ENCODE measurements at places on chromosomes 7 and 10. TPM values are rescaled to one million over a fixed set of nuclear protein-coding genes. Genes with fewer than 3 reads are reported as not detected.

The KLF14 gene
- polyA plus RNA-seq: not detected

DNA sequence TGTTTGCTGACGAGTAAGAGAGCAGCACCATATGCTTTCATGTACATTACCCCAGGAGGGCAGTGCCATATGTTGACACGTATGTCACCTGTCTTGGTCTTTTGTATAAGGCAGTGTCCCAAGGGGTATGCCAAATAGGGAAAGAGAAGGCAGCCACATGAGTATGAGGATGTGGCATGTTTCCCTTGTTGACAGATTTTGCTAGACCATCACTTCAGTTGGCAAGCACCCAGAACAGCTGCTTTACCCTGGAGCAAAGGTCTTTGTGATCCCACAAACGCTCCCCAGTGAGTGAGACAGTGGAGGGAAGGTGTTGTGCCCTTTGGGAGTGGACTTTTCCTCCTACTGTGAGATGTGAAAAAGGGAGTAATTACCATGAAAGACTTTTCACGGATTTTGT is 350.1 kb downstream of the ETV1 start:
- H3K4me3 ChIP-seq: no peak overlapping the region
- no peak overlapping the region for H3K27ac ChIP-seq
- no peaks in the 10 kb centered on the region for H3K27me3 ChIP-seq
- H3K4me1 ChIP-seq: no peaks in the 10 kb centered on the region
- no peak for DNase-seq

DNA sequence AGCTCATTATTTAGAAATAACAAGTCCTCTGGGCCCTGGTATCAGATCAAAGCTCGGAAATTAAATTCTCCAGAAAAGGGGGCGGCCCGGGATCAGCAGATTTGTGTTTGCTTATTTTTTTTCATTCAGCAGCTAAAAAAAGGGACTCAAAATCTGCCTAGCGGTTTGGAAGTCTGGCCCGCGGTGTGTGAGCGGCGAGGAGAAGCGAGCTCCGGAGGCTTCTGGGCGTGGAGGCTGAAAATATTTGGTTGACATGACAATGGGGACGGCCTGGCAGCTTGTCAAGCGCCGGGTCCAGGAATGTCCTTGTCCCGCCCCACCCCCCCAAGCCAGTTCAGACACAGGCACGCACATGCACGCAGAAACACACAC is 43.4 kb downstream of the FOXL3 start:
- no peak overlapping the region for H3K4me3 ChIP-seq
- no peaks in the 10 kb centered on the region for H3K4me1 ChIP-seq
- no peaks in the 10 kb centered on the region for H3K27me3 ChIP-seq
- DNase-seq: peak; percentile 67
- H3K36me3 ChIP-seq: no peaks in the 10 kb centered on the region

DNA sequence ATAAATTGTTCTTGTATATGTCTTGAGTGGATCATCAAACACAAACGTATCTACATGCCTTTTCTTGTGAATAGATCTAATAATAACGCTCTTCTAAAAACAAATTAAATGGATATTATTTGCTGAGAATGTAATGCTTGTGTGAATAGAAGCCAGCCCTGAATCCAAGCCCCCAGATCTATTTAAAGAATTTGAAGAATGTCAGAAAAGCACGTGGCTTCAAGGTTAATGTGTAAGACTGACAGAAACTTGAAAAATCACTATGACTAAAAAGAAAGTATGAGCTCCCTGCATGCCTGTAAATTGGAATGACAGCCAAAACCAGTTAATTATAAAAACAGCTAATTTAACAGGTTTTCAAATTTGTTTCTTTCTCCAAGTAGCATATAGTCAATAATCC is 43.2 kb upstream of the ATRNL1 start:
- H3K36me3 ChIP-seq: no peaks in the 10 kb centered on the region
- no peak for DNase-seq
- no peak overlapping the region for H3K27ac ChIP-seq
- no peak overlapping the region for H3K4me3 ChIP-seq
- H3K27me3 ChIP-seq: no peaks in the 10 kb centered on the region
- H3K4me1 ChIP-seq: no peaks in the 10 kb centered on the region

DNA sequence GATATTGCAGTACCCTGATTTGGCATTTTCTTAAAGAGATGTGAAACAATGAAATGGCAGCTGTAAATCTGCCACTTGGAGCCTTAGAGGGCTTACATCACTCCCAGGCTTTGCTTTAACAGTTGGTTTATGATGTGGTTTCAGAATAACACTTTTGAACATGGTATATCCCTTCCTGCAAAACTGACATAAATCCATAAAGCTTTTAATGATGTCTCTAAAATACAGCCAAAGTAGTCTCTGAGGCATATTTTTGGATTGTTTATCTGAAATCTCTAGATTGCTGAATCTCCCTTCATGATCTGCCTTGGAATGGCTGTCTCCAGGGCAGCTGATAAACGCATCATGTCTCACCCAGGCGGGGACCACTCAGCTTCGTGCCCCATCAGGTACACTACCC is 377.8 kb upstream of the C7orf33 start:
- no peak overlapping the region for H3K4me3 ChIP-seq
- no peaks in the 10 kb centered on the region for H3K27me3 ChIP-seq
- DNase-seq: no peak
- H3K27ac ChIP-seq: no peak overlapping the region
- H3K36me3 ChIP-seq: no peaks in the 10 kb centered on the region

Measured in aorta (tissue), 5 donors.